ENCODE measurements at places on chromosomes 11 and 22.
A peak's percentile ranks its signal among the peaks of the same experiment; 100 is the strongest.

- DNase-seq, result peak; percentile 61
Observed at GRCh38 chr11:128563942-128564641, 23.3 kb downstream of the ETS1 start.

DNA sequence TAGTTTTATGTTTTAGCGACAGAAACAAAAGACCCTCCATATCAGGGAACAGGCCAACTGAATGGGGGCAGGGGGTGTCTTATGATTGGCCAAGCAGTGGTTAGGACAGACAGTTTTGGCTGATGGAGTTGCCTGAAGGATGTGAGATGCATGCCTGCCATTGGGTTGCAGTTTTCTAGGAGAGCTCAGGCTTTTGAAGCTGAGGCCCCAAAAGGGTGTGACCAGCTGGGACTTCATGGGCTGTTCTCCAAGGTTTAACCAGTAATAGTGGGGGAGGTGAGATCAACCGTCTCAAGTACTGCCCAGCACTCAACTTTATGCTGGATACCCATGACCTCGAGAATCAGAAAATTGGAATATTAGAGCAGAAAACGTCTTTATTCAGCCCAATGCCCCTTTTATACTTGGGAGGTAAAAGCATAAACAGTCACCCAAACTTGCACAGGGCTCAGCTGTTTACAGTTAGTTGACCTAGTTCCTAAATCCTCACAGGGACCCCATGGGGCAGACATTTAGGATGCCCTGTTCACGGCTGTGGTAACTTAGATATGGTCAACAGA, 13.5 kb downstream of the DTX4 start:
- DNase-seq, result no peak

DNA sequence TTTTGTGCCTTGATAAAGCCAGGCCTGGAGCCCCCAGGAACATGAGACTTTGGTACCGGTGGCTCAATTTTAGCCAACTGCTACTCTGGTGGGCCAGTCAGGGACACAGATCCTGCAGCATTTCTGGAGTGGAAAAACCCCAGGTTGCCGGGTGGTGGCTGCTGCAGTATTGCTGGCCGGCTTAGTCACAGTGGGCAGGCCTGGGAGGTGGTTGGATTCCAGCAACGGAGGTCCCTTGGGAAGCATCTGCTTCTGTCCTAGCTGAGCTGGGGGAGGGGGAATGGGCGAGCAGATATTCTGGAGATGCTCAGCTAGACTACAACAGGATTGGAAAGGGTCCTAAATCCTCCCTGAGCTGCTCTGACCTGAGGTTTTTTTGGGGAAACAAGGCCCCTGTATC, 31.6 kb upstream of the ACCSL start:
- no peak for DNase-seq

- peak; percentile 50 for DNase-seq
Observed at GRCh38 chr22:30763815-30764673, 69.4 kb downstream of the OSBP2 start.

DNA sequence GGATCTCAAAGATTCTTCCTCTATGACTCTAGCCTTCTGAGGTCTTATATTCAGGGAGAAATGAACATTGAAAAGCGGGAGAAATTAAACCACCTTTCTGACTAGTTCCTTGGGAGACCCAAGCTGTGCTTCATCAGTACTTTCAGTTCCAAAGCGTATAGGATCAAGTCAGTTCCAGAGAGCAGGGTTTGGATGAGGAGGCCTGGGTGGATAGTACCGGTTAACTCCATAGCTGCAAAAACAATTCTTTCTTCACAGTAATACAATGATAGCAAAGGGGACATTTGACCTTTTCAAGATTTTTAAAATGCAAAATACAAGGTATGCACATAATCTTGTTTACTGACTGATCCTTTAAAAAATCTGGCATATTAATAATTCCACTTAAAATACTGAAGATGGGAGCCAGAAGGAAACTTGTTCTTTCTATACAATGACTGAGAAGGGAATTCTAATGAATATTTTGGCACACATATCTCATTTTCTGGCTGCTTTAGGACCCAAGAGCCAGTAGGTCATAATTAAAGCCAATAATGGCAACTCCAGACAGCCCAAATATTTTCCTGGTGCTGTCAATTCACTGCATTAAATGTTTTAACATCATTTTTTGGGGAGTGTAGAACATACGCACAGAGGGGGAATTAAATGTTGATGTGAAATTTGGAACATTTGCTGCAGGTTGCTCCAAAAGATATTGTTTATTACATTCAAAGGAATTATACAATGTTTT, 16.0 kb downstream of the ADM start:
- DNase-seq, result no peak

DNA sequence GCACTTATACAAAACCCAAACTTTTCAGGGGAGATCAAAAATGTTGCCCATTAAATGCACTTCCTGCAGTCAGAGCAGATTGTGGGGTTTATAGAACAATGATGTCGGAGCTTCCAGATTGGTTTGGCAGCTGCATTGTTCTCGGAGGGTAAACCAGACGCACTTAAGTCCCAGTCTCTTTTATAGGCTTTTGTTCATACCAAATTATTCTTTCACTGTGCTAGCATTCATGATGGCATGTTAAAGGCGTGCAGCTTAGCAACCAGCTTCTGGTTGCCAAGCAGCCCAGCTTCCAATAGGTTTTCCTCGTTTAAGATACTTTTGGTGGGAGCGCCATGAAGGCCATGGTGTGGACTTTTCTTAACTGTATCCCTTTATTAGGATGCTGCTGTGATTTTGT, 40.9 kb downstream of the ZC3H12C start:
- DNase-seq, result no peak

GRCh38 chr11:18264677-18265555, 1.1 kb upstream of the SAA1 start:
- DNase-seq, result no peak

DNA sequence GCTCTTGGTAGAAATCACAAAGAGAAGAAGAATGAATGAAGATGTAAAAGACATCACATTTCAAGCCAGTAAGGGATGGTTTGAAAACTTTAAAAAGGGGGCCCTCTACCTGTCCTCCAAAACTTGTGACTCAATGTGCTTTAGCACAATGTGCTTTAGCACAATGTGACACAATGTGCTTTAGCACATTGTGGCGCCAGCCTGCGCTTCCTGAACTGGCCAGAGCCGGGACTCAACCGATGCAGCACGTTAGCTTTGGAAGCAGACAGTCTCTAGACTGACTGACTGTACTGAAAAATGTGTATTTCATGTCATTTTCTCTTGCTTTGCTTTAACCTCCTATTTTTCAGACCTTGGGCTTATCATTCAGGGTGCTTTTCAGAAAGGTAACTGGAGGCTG, 63.5 kb downstream of the FAM83F start:
- DNase-seq, result no peak

DNA sequence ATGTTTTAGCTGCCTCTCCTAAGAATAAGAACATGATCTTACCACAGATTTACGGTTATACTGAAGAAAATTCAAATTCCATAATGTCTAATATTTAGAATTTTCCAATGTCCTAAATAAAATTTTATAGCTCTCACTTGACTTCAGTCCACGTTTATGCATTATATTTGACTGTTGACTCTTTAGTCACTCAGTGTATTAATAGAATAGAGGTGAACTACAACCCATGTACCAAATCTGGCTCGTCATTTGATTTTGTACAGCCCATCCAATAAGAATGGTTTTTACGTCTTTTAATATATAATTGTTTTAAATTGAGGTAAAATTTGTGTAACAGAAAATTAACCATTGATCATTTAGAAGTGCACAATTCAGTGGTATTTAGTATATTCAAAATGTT, 34.9 kb downstream of the KDM2A start:
- no peak for DNase-seq

- DNase-seq, result no peak
Observed at GRCh38 chr11:62103986-62104385, 19.8 kb upstream of the INCENP start.

GRCh38 chr11:391117-392017, 2.6 kb upstream of the PKP3 start:
- DNase-seq, result no peak

DNA sequence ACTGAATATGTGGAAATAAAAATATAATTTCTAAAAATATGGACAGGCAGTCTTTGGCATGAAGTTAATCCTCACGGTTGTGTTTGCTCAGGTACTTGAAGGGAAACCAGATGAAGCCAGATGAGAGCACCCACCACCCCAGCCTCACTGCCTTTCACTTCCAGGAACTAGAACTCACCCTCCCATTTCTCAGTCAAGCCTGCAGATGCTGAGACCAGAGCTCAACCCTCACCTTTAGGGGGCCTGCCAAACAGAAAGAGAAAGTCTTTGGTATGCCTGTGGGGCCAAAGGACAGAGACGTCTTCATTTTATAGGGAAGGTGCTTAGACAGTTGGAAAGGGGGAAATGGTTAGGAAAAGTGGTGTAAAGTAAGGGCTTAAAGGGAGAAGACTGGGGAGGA, 252.8 kb upstream of the PLET1 start:
- DNase-seq, result no peak

DNA sequence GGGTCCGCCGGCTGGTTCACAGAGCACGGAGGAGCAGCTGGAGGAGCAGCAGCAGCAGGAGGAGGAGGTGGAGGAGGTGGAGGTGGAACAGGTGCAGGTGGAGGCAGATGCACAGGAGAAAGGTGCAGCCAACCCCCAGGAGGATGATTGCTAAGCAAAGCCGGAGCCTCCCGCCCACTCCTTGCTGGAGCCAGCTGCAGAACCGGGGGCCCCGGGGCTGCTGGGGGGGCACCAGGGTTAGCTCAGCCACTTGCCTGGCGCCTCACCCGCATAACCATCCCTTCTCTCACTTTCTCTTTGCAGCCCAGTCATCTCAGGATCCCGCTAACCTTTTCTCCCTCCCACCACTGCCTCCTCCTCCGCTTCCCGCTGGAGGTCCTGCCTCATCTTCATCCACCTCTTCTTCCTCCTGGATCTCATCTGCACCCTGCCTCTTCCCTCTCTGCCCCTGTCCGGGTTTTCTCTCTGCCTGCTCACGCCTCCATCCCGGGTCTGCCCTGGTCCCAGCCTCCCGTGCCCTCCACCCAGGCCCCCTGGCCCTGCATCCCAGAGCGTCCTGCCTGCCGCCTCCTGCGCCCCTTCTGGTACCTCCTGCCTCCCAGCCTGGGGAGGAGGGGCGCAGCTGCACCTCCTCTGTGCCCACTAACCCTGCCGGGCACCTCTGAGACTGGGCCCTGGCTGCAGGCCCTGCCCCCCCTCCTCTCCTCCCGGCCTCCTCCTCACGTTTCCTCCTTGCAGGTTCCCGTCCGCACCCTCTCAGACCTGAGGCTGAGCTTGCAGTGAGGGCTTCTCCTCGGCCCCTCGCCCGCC, 9.5 kb downstream of the KCTD17 start:
- DNase-seq, result no peak

DNA sequence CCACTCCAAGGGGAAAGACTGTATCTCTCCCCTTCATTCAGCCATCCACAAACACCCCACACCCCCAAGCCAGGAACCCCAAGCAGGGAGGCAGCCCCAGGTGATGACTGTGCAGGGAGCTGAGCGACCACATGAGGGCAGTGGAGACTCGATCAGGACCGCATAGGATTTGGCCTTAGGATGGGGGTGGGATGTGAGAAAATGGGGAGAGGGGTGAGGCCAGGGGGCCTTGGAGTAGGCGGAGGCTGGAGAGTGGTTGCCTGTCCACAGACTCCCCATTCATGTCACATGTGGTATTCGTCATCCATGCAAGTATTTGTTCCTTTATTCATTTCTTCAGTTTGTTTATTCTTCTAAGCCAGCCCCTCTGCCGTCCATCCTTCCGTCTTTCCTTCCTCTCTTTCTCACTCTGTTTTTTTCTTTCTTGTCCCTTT, 2.7 kb upstream of the RHOD start:
- peak; percentile 52 for DNase-seq

DNA sequence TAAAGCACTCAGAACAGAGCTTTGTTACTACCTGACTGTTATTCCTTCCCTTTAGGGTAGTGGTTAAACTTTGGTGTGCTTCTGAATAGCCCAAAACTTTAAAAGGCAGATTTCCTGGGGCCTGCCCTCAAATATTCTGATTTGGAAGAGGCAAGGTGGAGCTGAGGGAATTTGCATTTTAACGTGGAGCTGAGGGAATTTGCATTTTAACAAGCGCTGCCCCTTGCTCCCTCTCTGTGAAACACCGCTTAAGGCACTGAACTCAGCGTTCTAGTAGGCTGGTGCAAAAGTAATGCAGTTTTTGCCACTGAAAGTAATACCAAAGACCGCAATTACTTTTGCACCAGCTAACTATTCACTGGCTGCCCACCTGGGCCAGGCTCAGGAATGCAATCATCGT, 35.0 kb downstream of the TPST2 start:
- no peak for DNase-seq

- DNase-seq, result no peak
Observed at GRCh38 chr22:41425660-41426365, 20.8 kb downstream of the TOB2 start.

DNA sequence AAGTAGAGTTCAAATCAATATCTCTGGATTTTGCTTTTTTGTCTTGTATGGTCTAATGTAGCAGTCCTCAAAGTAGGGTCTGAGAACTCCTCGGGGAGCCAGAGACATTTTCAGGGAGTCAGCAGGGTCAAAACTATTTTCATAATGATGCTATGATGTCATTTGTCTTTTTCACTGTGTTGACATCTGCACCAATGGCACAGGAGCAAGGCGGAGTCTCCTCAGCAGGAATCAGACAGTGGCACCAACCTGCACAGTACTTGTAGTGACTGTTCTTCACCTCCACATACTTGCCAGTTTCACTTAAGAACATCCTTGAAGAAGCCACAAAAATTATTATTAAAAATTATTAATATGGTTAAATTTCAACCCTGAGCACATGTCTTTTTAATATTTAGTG, 14.9 kb upstream of the FXYD6 start:
- DNase-seq, result no peak

GRCh38 chr22:20019661-20020532, 1.0 kb upstream of the TANGO2 start:
- DNase-seq, result no peak

DNA sequence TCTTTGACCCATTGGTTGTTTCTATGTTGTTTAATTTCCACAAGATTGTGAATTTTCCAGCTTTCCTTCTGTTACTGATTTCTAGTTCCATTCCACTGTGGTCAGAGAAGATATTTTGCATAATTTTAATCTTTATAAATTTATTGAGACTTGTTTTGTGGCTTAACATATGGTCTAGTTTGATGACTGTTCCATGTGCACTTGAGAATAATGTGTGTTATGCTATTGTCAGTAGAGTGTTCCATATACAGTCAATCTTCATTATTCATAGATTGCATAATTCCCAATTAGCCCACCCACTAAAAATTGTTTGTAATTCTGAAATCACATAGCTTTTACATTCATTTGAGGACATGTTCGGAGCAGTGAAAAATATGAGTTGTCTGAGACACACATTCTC, 346.1 kb upstream of the DDI1 start:
- no peak for DNase-seq

- DNase-seq, result no peak
Observed at GRCh38 chr11:94272738-94273313, 31.6 kb upstream of the IZUMO1R start.

Measured in inflammatory macrophage (primary cell).